Astrocyte of the spinal cord (primary cell): ENCODE measurements at places on chromosomes 11 and 22.

- no peak for DNase-seq
These were observed 7.3 kb downstream of the KCNJ11 start for GRCh38 chr11:17381156-17381555.

- DNase-seq, result no peak
These were observed 1041.1 kb downstream of the JRKL start for GRCh38 chr11:97430877-97431276.

DNA sequence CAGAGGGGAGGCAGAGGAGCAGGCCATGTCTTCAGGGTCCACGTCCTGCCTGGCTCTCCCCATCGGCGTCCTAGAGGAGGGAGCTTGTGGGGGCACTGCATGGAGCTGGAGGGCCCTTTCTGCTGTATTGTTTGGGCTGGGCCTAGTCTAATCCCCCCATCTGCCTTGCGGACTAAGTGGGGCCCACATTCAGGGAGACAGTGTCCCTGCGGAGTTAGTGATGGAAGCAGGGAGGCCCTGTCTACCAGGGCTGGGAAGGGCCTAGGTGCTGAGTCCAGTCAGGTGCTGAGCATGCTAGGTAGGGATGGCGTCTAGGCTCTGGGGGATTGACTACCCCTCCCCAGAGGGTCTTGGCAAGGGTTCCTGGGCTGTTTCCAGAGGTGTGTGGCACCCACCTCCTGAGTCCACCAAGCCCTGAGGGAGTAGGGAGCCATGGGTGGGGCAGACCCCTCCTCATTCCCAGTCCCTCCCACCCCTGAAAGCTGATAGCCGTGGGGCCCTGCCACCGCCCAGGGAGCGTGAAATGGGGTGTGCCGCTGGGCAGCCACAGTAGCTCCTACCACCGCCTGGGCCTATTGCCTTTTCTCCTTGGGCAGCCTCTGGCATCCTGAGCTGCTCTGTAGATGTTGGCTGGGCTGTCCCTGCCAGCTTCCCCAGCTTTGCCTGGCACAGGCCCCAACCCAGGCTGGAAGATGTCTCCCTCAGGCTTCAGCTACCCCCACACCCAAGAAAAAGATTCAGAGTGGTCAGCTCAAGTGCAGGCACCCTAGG, 1.9 kb upstream of the POLD4 start:
- no peak for DNase-seq

GRCh38 chr11:26964339-26964738, 29.6 kb upstream of the FIBIN start:
- no peak for DNase-seq

DNA sequence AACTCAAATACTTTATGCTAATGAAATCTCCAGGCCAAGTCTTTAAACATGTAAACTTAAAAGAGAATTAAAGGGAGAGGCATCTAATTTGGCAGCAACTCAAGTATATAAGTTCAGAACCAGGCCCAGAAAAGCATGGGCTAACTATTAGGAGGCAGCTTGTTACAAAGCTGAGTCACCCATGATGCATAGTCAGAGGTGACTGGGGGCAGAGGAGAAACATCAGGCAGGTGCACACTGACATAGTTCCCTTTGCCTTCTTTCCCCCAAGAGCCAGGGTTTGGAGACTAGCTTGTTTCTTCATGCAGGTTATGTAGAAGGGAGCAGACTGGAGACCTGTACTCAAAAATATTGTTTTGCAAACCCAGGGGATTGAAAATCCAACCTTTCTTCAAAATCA, 619.0 kb downstream of the SOX6 start:
- no peak for DNase-seq

GRCh38 chr11:69144316-69145049, 11.3 kb upstream of the SMIM38 start:
- DNase-seq, result no peak

DNA sequence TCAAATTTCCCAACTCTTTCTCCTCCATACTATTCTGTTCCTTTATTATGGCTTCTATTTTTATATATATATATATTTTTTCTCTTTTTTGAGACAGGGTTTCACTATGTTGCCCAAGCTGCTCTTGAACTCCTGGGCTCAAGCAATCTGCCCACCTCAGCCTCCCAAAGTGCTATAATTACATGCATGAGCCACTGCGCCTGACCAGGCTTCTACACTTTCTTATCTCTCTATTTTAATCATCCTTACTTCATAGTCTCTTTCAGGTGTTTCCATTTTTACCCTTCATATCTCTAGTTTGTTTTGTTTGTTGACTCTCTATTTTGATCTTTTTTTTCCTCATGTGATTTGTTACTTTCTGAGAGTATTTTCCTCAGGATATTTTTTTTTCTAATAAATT, 19.8 kb downstream of the GVQW3 start:
- no peak for DNase-seq

DNA sequence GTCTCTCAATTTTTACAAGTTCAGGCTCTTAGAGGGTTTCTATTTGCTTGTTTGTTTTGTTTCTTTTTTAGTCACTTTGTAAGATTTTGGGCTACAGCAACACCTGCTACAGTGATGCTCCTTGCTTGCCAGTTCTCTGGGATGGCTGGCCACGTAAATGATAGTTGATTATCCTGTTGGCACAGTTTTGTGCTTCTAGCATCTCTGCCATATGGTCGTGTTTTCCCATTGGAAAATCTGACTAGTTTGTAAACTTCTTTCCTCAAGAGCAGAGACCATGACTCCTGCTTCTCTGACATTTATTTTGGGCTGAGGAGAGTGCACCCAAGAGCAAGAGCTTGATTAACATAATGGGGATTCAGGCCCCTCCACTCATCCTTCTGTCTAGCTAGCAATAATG, 1621.6 kb upstream of the RAG2 start:
- DNase-seq, result no peak
